Naive thymus-derived CD8-positive, alpha-beta T cell (primary cell): ENCODE measurements at places on chromosomes 1 and 21.

DNA sequence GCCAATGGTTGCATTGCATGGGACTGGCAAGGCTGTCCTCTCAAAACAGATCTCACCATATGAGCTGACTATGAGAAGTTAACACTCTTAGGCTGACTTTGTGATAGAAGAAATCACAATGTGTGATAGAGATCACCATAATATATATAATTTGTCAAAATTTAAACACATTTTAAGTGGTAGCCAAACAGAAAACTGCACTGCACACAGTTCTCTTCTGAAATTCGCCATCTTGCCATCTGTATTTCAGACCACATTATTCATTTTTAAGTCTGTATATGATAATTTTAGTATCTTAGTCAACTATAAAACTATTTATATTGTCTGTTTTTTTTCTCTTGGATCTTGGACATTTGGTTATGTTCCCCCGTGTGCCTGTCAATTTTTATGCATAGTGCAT lies 374.7 kb downstream of the AJAP1 start:
- no peak for DNase-seq

GRCh38 chr1:231036416-231036815 lies 3.6 kb downstream of the FAM89A start:
- no peak for DNase-seq

DNA sequence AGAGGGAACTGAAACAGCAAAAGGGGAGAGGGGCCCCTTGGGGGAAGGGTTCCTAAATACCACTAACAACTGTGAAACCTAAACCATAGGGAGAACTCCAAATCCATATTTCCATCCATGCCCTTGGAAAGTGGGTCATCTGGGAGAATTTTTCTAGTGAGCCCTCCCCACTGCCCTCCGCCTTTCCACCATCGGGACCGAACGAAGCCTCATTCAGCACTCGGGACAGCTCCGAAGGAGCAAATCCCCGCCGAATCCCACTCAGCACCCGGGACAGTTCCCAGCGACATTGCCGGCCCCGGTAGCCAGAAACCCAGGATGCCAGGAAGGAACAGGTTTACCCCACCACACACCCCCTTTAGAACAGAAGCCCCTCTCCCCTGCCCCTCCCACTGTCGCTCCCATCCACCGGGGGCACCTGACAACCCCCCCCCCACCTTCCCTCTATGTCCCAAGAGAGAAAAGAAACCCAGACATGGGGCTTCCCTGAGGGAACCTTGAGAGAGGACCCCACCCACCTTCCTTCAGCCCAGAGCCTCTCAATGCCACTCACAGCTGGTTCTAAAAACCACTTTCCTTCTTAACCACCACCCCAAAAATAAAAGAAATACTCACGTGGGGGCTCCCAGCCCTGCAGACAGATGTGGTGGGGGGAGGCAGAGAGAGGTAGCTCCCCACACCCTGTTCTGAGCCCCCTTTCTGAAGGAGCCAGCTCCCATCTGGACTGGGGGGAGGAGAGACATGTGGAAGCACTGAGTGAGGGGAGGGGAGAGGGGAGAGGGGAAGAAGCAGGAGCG lies 4.5 kb downstream of the DLGAP3 start:
- DNase-seq: peak; percentile 54

- no peak for DNase-seq
These were observed 1.4 kb downstream of the WDTC1 start for GRCh38 chr1:27235827-27236226.

DNA sequence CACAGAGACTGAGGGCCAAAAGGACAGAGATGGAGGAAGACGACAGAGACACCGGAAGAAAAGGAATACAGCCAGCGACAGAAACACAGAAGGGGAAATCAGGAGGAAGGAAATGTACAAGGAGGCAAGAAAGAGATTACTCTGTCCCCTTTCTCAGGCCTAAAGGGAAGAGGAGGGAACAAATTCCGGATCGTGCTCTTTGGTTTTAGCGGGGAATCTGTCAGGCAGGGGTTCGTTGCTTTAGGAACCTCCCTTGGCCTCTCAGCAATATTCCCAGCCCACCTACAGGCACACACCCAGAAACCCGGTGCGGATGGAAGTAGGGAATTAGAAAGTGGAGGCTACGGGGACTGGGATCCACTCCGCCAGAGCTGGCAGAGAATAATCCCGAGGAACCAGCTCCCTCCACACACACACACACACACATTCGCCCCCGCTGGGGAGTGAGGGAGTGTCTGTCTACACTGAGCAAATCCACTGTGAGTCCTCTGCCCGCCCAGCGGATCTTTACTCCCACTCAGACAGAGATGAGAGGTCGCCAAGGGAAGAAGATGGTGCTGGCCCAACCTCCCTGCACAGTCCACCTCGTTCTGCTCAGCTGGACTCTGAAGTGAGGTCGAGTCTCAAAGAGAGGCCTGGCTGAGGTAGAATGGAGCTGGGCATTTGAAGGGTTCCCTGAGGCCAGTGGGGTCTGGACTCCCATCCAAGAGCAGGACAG lies 5.7 kb downstream of the TAL1 start:
- no peak for DNase-seq

- no peak for DNase-seq
These were observed 10.7 kb upstream of the CNR2 start for GRCh38 chr1:23923592-23924499.

DNA sequence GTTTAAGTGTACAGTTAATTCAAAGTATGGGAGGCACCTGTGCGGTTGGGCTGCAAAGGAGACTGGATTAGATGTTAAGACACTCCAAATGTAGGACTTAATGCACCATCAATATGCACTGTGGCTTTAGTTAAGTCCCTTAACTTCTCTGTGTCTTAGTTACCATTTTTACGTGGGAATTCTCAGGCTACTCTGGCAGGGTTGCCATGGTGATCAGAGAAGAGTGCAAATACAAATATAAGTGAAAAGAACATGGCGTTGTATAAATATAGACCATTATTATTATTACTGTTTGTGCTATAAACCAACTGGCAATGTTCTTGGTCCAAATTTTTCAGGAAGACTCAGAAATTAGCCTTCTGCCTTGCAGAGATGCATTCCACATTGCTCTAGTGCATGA lies 595.6 kb downstream of the NPHP4 start:
- no peak for DNase-seq

- no peak for DNase-seq
These were observed 182.7 kb upstream of the PTBP2 start for GRCh38 chr1:96538883-96539282.

DNA sequence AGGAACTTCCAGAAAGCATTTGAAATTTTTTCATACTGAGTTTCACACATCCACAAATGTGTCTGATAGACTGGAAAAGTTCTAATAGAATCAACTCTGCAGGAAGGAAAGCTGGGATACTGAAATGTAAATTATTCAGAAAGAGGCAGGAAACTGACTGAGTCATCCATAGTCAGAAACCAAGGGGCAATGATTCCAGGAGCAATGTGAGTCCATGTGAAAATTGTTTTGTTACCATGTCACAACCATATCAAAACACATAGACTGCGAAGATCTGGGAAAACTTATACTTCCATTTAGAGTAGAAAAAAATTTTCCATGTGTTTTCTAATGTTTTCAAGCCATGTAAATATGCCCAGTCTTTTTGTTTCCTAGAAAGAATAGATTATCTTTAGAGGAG lies 142.3 kb upstream of the TMPRSS15 start:
- no peak for DNase-seq

GRCh38 chr1:35762141-35762540 lies 7.6 kb downstream of the CLSPN start:
- no peak for DNase-seq

DNA sequence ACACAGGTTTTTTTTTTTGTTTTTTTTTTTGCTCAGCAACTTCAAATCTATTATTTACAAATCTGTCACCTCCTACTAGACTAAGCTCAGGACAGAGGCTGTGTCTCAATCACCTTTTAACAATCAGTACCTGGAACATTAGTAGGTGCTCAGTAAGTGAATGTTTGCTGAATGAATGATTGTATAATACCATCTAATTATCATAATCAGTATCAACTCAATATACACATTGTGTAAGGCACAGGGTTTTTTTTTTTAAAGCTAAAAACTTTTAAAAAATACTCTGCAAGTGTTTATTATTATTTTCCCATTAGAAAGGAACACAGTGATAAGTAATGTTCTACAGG lies 9.2 kb downstream of the ERRFI1 start:
- no peak for DNase-seq

DNA sequence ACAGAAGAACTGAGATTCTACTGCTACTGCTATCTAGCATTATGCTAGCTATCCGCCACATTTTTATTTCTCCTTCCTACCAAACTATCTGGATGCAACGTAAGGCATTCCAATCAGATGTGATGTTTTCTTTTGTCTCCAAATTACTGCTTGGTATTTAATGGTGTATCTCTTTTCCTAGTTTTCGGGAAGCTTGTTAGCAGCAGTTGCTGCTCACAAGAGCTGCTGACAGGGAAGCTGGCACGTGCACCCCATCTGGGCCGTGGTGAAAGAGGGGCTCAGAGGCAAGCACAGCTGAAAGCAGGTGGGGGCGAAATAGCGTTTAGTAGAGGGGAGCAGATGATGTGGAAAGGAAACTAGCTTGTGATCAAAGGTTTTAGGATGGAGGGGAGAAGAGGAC lies 57.3 kb downstream of the JAK1 start:
- DNase-seq: no peak

GRCh38 chr1:61395146-61395800 lies 312.9 kb downstream of the NFIA start:
- DNase-seq: no peak

GRCh38 chr1:208198236-208198635 lies 45.9 kb downstream of the PLXNA2 start:
- no peak for DNase-seq

DNA sequence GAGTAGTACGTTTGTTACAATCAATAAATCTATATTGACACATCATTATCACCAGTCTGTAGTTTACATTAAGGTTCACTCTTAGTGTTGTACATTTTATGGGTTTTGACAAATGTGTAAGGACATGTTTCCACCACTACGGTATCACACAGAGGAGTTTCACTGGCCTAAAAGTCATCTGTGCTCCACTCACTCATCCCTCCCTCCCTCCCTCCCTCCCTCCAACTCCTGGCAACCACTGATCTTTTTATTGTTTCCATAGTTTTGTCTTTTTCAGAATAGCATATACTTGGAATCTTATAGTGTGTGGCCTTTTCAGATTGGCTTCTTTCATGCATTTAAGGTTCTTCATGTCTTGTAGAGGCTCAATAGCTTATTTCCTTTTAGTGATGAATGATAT lies 44.1 kb upstream of the RHOU start:
- DNase-seq: no peak
